ENCODE measurements at places on chromosomes 5 and 9.

DNA sequence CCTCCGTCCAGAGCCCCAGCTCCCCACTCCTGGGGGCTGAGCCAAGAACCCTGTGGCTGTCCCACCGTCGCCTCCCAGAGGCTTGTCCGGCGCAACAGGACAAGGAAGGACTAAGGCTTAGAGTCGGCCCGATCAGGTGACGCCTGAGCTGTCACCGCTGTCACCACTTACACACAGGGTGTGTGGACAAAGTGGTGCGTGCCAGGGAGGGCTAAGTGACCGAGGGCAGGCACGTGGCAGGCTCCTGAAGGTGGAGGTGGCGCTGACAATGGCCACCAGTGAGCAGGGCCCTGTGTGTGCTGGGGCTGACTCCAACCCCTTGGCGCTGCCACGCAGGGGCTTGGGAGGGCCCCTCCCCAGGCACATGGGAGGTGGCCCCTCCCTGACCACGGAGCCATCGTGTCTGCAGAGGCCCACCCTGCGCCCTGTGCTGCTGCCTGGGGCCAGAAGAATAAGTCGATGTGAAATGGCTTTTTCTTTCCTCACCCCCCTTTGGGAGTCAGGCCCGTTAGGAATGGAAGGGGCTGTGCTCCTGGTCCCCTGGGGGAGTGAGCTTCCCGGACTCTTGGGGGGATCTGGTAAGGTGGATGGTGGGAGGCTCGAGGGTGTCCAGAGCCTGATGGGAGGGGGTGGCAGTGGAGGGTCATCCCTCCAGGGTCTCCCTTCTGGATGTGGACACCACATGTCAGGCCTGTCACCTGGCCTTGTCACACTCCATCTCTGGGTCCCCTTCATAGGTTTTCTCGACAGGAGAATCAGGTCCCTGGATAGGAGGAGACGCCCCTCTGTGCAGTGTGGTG lies 2.6 kb upstream of the GPSM1 start:
- no peak for DNase-seq

GRCh38 chr9:126449725-126450667 lies 123.4 kb downstream of the MVB12B start:
- DNase-seq: no peak

DNA sequence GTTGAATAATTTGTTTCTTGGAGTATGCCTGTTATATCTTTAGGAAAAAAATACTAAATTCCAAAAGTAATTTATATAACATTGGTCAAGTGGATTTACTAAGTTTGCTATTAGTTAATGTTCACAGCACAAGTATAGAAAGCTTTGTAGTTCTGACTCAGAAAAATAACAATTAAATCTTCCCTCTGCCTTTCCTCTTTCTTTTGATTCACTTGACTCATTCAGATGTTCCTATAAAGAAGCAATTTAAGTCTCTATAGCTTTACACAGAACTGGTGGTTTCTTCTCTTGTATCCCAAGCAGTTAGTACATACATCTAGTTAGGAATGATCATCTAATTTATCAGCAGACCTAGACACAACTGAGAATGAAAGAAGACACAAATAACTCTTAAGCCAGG lies 4.5 kb upstream of the CDC42SE2 start:
- no peak for DNase-seq

DNA sequence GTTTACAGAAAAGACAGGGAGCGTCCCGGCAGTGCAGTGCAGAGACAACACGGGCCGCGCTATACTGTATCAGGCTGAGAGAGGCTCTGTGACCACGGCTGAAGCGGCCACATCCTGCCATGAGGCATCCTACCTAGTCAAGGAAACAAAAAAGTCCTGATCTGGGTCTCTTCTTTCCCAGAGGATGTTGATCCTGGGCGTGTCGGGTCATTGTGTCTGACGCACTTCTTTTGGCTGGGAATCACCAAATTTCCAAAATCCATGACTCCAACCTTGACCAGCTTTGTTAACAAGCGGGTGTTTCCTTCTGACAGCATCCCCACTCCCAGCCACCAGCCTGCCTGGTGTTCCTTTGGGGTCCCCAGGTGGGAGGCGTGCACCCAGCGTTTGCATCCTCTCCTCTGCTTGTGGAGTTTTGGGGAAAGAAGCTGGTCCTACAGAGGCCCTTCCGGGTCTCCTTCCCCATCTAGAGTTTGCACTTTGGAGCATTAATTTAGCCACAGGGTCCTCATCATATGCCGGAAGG lies 91.4 kb upstream of the RAI14 start:
- peak; percentile 63 for DNase-seq

DNA sequence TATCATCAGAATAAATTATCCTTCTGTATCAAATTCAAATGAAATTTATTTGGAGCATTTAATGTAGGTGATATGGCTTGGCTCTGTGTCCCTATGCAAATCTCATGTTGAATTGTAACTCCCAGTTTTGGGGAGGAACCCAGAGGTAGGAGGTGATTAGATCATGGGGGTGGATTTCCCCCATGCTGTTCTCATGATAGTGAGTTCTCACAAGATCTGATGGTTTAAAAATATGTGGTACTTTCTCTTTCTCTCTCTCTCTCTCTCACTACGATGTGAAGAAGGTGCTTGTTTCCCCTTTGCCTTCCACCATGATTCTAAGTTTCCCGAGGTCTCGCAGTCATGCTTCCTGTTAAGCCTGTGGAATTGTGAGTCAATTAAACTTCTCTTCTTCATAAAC lies 678.4 kb upstream of the RGMB start:
- peak; percentile 14 for DNase-seq

GRCh38 chr5:123719004-123719403 lies 207.0 kb downstream of the CSNK1G3 start:
- DNase-seq: peak; percentile 56

- DNase-seq: no peak
Measured at GRCh38 chr9:16348531-16348930, 521.9 kb downstream of the BNC2 start.

GRCh38 chr5:113265190-113265589 lies 169.6 kb downstream of the TSSK1B start:
- DNase-seq: no peak

GRCh38 chr5:151720215-151720614 lies 33.5 kb upstream of the SPARC start:
- no peak for DNase-seq

DNA sequence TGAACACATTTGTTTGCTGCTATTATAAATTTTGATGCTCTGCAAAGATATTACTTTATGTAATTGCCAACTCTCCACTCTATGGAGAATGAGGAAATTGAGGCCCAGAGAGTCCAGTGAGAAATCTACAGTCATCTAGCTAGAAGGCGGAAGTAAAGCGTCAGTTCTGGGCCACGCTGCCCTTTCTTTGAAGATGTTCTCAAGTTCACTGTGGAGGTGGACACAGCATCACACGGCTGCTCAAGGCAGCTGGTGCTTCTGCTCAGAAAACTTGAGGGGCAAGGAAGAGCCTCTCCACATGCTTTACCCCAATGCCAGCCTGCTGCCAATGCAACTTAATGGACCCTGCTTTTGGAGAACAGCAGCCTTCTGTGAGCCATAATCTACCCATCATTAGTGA lies 96.3 kb downstream of the TTLL11 start:
- DNase-seq: no peak

DNA sequence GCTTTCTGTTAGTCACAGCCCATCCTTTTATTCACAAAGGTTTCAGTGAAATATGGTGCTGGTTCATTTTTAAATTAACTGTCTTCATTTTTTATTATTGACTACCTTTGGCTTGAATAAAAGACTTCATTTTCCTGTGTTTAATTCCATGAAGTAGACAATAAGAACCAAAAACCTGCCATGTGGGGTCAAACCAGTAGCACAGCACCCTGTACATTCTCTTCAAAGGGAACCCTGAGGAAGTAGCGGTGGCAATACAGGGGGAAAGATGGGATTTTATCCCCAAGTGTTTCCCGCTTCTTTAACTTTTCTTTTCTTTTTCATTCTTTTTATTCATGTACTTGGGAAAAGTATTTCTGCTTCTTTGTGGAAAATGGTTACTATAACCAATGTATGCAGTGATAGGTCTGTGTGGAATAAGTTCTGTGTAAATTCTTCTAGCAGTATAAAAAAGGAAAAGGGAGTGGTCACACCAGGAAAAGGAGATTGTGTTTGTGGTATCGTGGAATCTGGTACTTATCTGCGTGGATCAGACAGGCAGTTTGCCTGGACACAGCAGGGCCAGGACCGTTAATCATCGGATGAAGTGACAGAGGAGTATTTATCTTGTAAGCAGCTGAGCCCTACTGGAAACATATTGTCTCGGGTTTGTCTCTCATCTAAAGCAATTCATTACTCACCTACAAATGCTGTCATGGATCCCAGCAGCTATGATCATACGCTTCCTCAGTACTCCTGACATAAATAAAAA lies 94.2 kb downstream of the PPIC start:
- no peak for DNase-seq

GRCh38 chr9:86407022-86407421 lies 52.8 kb upstream of the TUT7 start:
- DNase-seq: no peak

DNA sequence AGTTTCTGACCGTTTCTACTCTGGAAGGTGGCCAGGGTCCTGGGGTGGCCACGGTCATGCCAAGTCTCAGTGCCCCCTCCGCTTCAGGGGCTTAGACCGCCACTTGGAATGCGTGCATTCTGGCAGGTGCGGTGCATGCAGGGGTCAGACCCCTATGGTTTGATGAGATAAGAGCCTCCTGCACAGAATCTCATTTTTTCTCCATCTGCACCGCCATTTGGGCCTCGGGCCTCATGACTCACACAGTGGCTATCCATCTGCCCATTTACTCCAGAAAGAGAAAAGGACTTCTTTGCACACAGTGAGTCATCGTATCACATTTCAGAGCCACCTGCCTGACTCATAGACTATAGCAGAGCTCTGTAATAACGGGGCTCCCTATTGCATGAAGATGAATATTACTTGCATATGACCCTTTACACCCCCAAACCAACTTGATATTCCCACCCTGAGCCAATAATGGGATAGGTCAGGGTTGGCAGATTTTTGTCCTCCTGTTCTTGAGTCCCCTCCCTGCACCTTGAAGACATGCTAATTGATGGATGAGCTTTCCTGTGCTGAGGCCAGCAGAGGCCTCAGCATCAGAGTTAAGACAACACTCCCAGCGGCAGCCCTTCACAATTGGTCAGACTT lies 157.4 kb downstream of the NR3C1 start:
- no peak for DNase-seq

GRCh38 chr5:152994033-152994680 lies 496.3 kb upstream of the GRIA1 start:
- DNase-seq: no peak

DNA sequence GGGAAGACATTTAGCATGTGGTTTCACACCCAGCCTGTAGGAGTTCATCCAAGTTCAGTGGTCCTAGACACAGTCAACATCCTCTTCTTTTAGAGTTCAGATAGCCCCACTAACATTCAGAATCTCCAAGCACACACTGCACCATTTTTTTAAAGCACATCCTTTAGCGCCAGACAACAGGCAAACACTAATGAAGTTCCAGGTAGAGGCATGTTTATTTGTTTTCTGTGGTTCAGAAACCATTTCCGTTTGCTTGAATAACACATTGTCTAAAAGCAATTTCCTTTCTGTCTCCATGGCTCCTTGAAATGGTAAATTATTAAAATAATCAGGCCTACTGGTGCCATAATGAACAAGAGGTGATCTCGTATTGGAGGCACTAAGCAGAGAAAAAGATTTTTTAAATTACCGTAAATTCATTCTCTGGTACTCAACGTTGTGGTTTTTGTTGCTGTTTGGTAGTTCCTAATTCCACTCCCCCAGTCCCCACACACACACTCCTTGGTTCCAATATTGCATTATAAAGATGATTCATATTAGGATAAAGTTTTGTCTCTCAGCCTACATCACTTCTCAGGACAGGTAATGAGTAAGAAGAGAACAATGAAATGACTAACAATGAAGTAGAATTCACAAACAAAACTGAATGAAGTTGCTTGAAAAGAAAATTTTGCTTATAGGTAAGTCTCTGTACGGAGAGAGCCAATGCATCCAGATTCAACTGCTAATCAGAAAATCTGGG lies 153.1 kb downstream of the PCSK1 start:
- DNase-seq: peak; percentile 44

DNA sequence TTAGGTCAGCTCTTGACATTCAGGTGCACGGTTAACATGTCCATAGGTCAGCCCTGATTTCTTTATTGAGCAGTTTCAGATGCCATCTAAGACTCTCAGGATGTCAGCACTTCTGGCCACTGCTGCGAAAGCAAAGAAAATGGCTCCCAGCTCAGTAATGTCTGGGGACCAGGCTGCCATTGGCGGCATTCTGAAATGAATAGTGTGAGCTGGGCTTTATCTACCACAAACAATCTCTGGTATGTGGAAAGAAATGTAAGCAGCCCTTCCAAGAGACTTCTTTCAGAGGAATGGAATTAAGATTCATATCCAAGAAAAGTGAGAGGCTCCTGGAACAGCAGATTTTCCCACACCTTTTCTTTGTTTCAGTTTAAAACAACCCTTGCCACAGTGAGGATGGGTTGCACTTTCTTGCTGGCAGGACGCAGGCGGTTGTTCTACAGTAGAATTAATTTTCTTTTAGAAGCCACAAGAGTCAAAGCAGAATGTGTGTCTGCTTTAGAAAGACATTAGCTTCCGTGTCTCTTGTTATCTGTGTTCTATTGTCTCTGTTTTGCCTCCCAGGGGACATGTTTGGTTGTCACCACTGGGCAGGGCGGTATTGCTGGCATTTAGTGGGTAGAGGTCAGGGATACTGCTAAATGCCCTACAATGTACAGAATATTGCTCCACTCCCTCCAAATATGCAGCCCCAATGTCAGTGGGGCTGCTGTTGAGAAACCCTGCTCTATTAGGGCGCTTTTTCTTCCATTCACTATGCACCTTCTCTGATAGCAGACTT lies 149.9 kb upstream of the ANKH start:
- DNase-seq: no peak

GRCh38 chr9:2000314-2000713 lies 14.8 kb upstream of the SMARCA2 start:
- no peak for DNase-seq

- no peak for DNase-seq
Measured at GRCh38 chr9:137247135-137247915, 3.8 kb upstream of the STPG3 start.

DNA sequence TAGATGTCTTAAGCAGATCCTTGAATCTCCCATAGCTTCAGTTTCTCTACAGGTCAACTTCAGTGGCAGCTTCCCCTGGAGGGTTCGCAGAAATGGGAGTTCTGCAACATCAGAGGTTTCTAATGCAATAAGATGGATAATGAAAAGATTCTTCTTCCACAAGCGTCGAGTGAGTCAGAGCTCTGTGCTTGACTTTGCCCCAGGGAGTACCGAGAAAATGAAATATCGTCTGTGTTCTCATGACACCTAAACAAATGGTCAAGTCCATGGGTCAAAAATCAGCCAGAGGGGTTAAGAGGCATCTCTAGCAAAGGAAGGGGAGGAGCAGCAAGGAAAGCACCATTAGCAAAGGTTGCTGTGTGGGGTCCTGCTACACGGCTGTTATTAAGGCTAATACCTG lies 3.2 kb upstream of the ADRA1B start:
- peak; percentile 47 for DNase-seq

DNA sequence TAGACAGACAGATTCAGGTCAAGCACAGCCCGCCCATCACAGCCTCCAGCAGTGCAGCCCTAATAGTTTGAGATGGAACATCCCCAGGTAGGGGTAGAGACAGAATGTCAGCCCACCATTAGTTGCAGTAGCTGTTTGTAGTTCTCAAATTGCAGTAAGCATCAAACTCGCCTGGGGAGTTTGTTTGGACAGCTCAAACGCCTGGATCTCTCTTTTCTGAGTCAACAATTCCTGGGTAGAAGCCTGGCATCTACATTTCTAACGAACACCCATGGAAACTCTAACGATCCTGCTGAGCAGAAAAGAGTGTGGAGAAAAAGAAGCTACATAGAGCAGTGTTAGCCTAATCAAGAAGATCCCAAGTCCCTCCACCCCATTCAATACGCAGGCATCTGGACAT lies 59.4 kb downstream of the ADAMTS16 start:
- DNase-seq: no peak
